ENCODE measurements at places on chromosomes 2 and 18.

DNA sequence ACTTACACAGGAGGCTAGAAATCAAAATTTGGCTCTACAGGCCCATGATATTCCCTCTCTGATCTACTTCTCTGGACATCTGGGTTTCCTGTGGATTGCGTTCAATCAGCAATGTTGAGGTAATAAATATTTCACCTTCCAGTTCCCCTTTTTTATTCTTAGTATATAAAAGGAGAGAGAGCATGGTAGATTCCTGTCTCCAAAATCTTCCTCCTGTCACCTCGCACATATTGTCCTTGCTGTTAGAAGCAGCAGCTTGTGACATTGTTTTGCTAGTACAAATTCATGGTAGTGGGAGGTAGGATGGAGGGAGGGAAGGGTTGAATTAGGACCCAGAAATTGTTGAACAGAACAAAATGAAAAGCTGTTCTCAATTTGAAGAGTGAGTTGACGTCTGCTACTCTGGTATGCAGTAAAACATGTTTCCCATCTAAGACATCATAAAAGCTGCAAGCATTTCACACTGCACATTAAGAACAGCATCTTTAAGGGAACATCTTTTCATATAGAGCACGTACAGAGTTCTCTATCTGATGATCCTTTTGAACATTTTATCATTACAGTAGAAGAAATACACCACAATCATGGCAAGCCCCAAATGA is 156.4 kb downstream of the RDH14 start:
- no peak overlapping the region for H3K27ac ChIP-seq
- no peak overlapping the region for H3K4me3 ChIP-seq
- H3K4me1 ChIP-seq, result peaks cover 27% of the 10 kb centered on the region
- DNase-seq, result no peak
- peaks cover 21% of the 10 kb centered on the region for H3K27me3 ChIP-seq
- no peaks in the 10 kb centered on the region for H3K36me3 ChIP-seq

DNA sequence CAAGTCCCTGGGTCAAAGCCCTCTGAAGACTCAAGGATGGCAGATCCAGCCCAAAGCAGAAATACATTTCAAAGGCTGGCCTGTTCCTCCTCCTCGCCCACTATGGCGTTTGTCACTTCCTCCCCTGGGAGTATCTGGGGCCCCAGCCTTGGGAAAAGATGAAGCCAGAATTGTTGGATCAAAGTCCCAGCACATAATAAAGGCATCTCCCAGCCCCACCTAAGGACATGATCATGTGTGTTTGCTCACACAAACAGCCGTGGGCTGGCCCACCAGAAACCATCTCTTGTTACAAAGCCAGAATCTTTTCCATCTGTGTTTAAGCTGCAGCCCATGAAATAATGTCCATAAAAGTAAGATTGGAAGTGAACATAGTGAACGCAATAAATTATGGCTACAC is 50.1 kb upstream of the HAAO start:
- no peak overlapping the region for H3K4me3 ChIP-seq
- H3K27ac ChIP-seq, result no peak overlapping the region
- no peaks in the 10 kb centered on the region for H3K27me3 ChIP-seq
- H3K36me3 ChIP-seq, result peaks cover 4% of the 10 kb centered on the region

DNA sequence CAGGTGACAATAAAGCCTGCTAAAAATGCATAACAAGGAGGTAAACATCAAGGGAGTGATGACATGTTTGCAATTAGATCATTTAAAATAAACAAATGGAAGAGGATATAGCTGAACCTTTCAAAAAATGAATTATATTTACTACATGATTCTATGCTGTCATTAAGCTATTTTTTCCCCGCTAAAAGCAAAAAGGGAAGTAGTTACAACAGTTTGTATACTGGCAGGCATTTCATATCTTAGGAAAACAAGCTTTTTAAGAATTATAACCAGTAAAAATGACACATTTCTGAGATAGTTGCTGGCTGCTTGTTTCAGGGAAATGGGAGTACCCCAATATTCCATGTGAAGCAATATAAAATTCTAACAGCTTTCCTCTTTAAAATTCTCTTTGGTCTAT is 89.1 kb upstream of the ITGB6 start:
- no peak overlapping the region for H3K4me3 ChIP-seq
- no peak for DNase-seq
- H3K27ac ChIP-seq, result no peak overlapping the region
- H3K36me3 ChIP-seq, result peaks cover 40% of the 10 kb centered on the region
- no peaks in the 10 kb centered on the region for H3K27me3 ChIP-seq
- peaks cover 11% of the 10 kb centered on the region for H3K4me1 ChIP-seq

- no peak overlapping the region for H3K27ac ChIP-seq
- H3K27me3 ChIP-seq, result no peaks in the 10 kb centered on the region
- H3K4me3 ChIP-seq, result no peak overlapping the region
- H3K4me1 ChIP-seq, result peaks cover 66% of the 10 kb centered on the region
- no peak for DNase-seq
Measured at GRCh38 chr2:54609647-54610046, 113.8 kb upstream of the EML6 start.

DNA sequence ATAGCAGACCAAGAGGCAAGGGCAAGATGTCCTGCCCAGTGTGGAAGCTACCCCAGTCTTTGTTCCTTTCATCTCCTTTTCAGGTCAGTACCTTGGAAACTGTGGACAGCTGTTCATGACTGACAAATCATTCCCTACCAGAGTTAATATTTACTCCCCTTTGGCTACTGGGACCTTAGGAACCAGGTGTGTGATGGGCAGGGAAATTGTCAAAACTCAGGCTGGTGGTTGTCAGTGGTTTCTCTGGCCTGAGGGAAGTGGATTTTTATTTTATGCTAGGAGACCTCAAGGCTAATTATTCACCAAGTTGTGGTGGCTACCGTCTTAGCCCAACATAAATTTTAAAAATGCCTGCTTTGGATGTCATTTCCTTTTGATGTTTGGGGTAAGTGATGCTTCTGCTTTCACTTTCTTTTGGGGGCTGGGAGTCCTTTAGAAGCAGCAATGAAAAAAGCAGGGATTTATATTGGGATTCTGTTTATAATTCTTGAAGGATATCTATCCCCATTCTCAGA is 119.3 kb downstream of the SETBP1 start:
- no peak overlapping the region for H3K4me3 ChIP-seq
- H3K4me1 ChIP-seq, result peaks cover 53% of the 10 kb centered on the region
- DNase-seq, result no peak
- H3K36me3 ChIP-seq, result peaks cover 26% of the 10 kb centered on the region
- no peaks in the 10 kb centered on the region for H3K27me3 ChIP-seq

DNA sequence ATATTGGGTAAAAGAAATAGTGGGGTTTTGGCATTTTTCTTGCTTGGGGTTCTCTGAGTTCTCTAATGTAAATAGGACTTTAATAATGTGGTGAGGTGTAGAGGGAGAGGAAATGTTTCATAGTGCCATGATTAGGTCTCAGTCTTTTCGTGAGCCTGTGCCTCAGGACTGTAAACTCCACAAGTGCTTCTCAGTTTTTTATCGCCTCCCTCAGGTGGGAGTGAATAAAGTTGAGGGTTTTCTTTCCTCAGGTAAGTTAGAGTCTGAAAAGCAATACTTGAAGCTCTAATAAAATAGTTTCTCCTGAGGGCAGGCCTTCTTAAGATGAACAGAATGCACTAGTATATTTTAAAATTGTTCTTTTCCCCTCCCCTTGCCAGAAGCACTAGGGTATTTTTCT is 243.1 kb upstream of the SETBP1 start:
- H3K27ac ChIP-seq, result no peak overlapping the region
- H3K36me3 ChIP-seq, result no peaks in the 10 kb centered on the region
- no peak for DNase-seq
- H3K4me1 ChIP-seq, result no peaks in the 10 kb centered on the region
- no peak overlapping the region for H3K4me3 ChIP-seq
- H3K27me3 ChIP-seq, result no peaks in the 10 kb centered on the region

DNA sequence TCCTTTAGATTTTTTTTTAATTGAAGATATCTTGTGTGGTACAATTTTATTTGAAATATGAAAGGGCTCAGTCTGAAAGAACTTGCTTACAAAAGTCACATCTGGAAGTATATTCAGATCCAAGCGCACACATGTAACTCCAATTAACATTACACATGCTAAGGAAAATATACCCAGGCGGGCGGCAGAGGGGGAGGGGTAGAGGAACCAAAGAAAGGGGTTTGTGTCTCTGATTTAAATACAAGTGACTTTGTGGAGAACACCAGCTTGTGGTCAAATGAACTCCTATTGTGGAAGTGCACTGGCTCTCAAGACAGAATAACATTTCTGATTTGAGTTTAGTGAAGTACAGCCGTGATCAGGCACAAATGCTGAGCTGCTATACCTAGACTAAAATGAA is 280.2 kb upstream of the SOX11 start:
- no peak overlapping the region for H3K27ac ChIP-seq
- peaks cover 19% of the 10 kb centered on the region for H3K4me1 ChIP-seq
- no peak overlapping the region for H3K4me3 ChIP-seq
- H3K27me3 ChIP-seq, result no peaks in the 10 kb centered on the region
- no peak for DNase-seq

DNA sequence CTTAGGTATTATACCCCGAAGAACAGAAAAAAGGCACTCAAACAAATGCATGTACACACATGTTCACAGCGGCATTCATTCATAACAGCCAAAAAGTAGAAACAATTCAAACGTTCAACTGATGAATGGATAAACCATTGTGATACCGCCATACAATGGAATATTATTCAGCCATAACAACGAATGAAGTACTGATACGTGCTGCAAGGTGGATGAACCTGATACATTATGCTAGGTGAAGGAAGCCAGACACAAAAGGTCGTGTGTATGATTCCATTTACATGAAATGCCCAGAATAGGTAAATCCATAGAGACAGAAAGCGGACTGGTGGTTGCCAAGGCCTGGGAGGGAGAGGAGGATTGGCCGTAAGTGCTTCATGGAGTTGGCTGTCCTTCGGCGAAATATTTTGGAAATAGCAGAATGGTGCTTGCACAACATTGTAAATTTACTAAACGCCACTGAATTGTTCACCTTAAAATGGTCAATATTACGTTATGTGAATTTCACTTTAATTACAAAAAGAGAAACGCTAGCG is 750 bp upstream of the RMP24 start:
- no peak for DNase-seq
- peaks cover 17% of the 10 kb centered on the region for H3K36me3 ChIP-seq
- H3K27ac ChIP-seq, result peak overlapping the region; percentile 93
- peak overlapping the region; percentile 98 for H3K4me3 ChIP-seq

DNA sequence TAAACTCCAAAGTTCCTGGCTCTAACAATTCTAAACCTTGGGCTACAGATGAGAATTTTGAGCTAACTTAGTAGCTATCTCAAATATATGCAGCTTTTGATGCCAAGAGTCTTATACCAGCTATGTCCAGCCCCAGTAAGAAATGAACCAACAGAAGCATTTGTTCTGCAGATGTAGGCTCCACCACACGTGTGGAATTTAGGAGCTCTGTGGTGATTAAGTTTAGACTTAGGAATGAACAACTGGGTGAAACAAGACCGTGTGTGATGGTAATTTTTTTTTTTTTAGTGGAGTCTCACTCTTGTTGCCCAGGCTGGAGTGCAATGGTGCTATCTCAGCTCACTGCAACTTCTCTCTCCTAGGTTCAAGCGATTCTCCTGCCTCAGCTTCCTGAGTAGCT is 179.7 kb downstream of the ANKRD30B start:
- no peaks in the 10 kb centered on the region for H3K4me1 ChIP-seq
- no peak overlapping the region for H3K27ac ChIP-seq

GRCh38 chr2:627340-627709 is 49.9 kb downstream of the TMEM18 start:
- H3K27me3 ChIP-seq, result peaks cover 9% of the 10 kb centered on the region
- peaks cover 4% of the 10 kb centered on the region for H3K36me3 ChIP-seq
- H3K27ac ChIP-seq, result no peak overlapping the region
- peaks cover 12% of the 10 kb centered on the region for H3K4me1 ChIP-seq
- no peak overlapping the region for H3K4me3 ChIP-seq

GRCh38 chr18:36700955-36701354 is 127.8 kb downstream of the TPGS2 start:
- no peak for DNase-seq
- H3K36me3 ChIP-seq, result no peaks in the 10 kb centered on the region
- H3K27ac ChIP-seq, result no peak overlapping the region

DNA sequence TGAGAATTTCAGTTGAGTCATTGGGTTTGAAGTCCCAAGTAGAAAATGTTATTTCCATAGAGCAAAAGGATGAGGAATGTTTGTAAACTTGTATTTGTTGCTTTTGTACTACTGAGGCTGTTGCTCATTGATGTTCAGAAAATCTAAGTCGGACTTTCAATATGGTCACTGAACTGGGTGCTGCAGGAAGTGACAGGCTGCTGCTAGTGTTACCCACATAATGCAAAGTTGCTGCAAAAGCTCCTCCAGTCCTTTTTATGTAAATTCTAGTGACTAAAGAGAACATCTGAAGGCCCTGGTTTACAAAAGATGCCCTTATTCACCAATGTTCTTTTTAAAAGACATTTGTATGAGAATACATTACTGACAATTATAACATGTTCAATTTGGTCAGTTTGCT is 131.1 kb upstream of the FAM98A start:
- no peaks in the 10 kb centered on the region for H3K36me3 ChIP-seq
- no peak overlapping the region for H3K4me3 ChIP-seq
- no peaks in the 10 kb centered on the region for H3K27me3 ChIP-seq
- no peak for DNase-seq
- no peaks in the 10 kb centered on the region for H3K4me1 ChIP-seq

DNA sequence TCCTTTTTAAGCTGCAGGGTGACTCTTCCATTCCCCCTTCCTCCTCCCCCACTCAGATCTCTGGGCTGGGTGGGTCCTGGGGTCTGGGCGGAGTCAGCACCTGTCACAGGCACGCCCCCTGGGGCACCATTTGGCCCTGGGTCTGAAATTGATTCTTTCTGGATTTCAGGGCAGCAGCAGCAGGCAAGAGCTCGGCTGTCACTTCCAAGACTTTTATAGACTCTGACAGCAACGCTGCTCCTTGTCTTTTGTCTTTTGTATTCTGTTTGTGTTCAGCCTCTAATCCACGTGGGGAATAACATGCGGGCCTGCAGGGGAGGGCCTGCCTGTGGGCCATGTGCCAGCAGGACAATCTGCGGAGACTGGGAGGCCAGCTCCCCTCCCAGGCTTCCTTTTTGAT is 3.9 kb downstream of the BOD1L2 start:
- no peaks in the 10 kb centered on the region for H3K4me1 ChIP-seq
- peaks cover 45% of the 10 kb centered on the region for H3K27me3 ChIP-seq
- no peak for DNase-seq
- H3K36me3 ChIP-seq, result no peaks in the 10 kb centered on the region

GRCh38 chr2:14944562-14945346 is 312.2 kb downstream of the LRATD1 start:
- DNase-seq, result no peak
- H3K36me3 ChIP-seq, result no peaks in the 10 kb centered on the region
- no peak overlapping the region for H3K4me3 ChIP-seq
- no peaks in the 10 kb centered on the region for H3K27me3 ChIP-seq

DNA sequence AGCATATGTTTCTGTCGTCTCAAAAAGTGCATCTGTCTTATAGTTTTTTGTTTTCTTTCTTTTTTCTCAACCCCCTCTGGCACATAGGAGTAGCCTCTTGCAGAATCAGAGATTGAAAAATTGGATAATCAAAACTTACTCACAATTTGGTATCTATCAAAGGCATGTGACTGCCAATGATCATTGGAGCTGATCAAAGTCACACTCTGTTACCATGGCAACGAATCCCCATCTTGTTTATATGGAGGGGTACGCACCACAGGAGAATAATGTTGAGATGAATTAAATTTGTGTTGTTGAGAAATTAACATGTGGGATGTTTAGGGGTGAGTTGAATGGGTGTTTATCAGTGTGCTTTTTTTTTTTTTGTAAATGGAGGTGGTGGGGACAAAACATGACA is 458.3 kb upstream of the FANCL start:
- no peak overlapping the region for H3K27ac ChIP-seq
- DNase-seq, result no peak
- no peaks in the 10 kb centered on the region for H3K4me1 ChIP-seq
- H3K27me3 ChIP-seq, result no peaks in the 10 kb centered on the region
- H3K36me3 ChIP-seq, result no peaks in the 10 kb centered on the region

GRCh38 chr18:74255131-74255616 is 36.6 kb downstream of the CYB5A start:
- H3K27me3 ChIP-seq, result no peaks in the 10 kb centered on the region
- H3K4me1 ChIP-seq, result peaks cover 33% of the 10 kb centered on the region
- no peak overlapping the region for H3K4me3 ChIP-seq
- H3K27ac ChIP-seq, result peak overlapping the region; percentile 2
- DNase-seq, result no peak

Data from type B pancreatic cell (in vitro differentiated cells).